Stimulated activated CD4-positive, alpha-beta T cell treated with anti-CD3 and anti-CD28 coated beads, Interleukin-1b, Interleukin-23, amount 100 ng/mL, for 4 hours (primary cell): ENCODE measurements at places on chromosomes 1 and 21.

DNA sequence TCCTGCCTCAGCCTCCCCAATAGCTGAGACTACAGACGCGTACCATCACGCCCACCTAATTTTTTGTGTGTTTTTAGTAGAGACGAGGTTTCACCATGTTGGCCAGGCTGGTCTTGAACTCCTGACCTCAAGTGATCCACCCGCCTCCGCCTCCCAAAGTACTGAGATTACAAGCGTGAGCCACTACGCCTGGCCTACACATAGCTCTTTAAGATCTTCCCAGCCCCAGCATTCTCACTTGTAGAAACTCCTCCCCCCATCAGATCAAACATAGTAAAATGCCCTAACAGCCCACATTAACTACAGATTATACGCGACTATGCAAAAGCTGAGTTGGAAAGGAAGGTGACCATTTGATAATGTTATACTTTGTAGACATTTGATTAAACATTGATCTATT, 634.8 kb downstream of the MATN1 start:
- DNase-seq, result no peak

DNA sequence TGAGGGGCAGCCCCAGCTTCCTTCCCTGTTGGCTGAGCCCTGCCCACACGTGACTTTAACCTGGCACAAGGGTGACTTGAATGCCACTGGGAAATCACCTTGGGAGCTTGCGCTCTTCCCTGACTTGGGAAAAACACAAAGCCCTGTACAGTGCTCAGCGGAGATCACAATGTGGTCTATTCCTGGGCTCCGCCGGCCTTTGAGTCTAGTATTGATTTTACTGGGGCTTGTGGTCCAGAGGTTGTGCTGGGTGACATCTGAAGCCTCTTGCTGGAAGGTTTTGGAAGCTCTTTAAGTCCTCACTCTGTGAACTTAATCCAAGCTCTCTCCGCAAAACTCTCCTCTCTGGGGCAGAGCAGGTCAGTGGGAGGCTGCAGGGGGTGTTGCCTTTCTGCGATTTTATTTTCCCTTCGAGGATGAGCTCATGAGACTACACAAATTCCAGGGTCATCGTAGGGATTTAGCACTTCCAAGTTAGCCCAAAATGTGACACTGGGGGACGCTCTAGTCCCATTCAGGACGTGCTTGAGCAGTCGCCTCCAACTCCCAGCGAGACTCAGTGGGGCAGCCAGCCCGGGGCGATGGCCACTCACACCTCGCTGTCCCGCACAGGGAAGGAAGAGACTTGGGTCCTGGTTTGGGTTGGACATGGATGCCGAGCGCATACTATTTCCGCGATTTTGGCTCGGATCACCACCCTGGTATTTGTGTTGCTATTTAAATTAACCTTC, 291.9 kb upstream of the AJAP1 start:
- no peak for DNase-seq

DNA sequence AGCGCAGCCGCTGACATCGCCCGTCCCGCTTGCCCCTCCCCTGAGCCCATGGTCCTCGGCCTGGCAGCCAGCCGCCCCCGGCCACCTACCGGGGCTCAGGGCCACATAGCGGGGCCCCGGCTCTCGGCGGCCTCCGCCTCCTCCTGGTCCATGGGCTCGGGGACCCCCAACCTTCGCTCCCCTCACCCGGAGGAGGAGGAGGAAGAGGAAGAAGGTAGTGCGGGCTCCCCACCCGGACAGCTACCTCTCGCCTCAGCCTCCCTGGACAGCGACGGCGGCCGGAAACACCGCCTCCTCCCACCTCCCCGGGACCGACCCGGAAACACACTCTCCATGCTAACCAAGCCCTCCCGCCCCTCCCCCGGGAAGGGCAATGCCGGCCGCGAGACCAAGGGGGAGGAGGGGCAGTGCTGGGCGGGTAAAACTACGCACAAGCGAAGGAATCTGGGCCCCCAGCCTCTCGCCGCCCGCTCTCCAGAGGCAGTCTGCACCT, at the start of gene KIAA0319L:
KIAA0319L (minus strand) TSS at position 286 of the 493 bp plus-strand sequence. CDS start 2,912 bp downstream, outside the sequence.
- DNase-seq, result no peak

DNA sequence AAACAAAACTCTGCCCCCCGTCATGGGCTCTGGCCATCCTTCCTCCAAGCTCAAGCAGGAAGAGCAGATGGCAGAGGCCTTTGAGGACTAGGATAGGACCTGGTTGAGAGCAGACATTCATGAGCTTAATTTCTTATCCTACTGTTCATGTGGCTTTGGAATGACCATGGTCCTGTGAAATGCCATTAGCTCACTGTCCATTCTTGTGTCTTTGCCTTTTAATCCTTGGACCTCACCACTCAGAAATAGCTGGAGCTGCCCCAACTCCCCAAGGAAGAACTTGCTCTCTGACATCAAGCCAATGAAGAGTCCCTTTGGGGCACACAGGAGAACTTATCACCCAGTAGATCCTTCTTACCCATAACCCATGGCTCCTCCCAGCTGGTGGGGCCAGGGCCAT, 11.6 kb upstream of the FAM20B start:
- no peak for DNase-seq

GRCh38 chr1:150271291-150271959, 1.2 kb upstream of the C1orf54 start:
- DNase-seq, result no peak

DNA sequence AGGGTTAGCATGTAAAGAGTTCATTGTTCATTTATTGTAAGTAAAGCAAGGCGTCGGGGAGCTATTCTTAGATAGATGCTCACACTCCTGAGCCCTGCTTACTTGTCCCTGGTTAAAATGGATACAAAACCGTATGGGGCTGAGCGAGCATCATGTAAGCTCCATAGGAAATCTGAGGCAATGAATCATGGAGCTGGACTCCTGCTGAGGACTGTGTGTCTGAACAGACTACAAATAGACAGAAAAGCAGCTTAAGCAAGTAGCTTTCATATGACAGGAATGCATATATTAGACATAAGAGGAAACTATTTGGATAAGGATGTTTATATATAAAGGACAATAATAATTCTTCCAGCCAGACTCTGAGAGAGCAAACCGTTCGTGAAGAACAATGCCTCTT, 604.9 kb upstream of the PTBP2 start:
- DNase-seq, result no peak

GRCh38 chr1:22717037-22717760, 6.6 kb downstream of the EPHB2 start:
- no peak for DNase-seq

- DNase-seq, result no peak
These were observed 459.0 kb downstream of the SIPA1L2 start for GRCh38 chr1:232170909-232171308.

DNA sequence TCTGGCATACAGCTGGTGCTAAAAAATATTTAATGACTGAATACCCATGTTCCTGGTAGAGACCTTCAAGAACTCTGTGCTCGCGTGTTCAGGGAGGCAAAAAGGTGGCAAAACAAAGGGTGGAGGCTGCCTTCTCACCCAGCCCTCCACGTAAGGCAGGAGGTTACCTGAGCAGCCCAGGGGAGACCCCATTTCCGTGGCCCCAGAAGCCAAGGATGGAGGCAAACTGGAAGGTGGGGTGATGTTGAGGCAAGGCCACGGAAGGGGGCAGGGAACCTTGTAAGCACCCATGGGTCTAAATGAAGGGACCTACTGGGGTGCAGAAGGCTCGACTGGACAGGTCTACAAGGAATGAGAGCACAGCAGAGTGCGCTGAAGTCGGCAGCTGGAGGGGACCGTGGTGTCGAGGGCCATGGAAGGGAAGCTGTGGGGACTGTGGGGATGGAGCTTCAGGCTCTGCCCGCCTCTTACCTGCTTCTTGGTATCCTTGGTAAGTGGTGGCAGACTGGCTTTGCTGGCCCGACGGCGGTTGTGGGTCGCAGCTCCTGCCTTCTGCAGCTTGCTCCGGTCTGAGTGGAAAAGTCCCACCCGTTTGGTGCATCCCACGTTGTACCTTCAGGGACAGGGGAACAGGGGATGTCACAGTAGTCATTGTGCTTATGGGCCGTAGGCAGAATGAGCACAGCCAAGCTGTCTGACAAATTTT, 8.9 kb upstream of the A3GALT2 start:
- DNase-seq, result no peak
